Osteoblast (primary cell): ENCODE measurements at places on chromosomes 3 and 15. TPM values are rescaled to one million over a fixed set of nuclear protein-coding genes. Genes with fewer than 3 reads are reported as not detected.

The GOLGA8S gene
- under 0.01 TPM in 2 replicates for total RNA-seq

The ALDH1L1 gene
- under 0.01 TPM in 1 of 2 replicates, not detected in the other for total RNA-seq

The PCCB gene
- 53.9 and 58.9 TPM in 2 replicates for total RNA-seq

The GP9 gene
- not detected in 2 replicates for total RNA-seq

The ZNF502 gene
- total RNA-seq: 4.0 and 4.7 TPM in 2 replicates

The TP63 gene
- total RNA-seq: 1.8 and 2.4 TPM in 2 replicates

The A4GNT gene
- total RNA-seq: not detected in 2 replicates

The ANKRD34C gene
- not detected in 2 replicates for total RNA-seq

DNA sequence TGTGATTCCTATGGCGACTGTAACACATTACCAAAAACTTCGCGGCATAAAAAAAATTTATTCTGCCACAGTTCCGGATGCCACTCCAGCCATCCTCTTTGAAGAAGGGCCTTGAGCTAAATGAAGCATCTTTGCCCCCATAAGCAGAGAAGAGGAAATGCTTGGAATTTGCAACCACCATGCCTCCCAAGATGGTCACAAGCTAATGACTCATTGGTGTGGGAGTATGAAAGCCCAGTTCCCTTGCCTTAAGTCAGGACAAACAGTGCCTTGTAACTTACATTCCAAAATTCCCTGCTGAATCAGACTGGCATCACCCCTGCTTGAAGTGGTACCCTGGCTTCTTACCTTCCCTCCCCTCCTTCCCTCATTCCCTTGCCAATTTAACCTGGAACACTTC, 1077.4 kb downstream of the EPHA3 start:
- no peaks in the 10 kb centered on the region for H3K36me3 ChIP-seq
- DNase-seq: peak; percentile 76
- no peak overlapping the region for H3K4me3 ChIP-seq

DNA sequence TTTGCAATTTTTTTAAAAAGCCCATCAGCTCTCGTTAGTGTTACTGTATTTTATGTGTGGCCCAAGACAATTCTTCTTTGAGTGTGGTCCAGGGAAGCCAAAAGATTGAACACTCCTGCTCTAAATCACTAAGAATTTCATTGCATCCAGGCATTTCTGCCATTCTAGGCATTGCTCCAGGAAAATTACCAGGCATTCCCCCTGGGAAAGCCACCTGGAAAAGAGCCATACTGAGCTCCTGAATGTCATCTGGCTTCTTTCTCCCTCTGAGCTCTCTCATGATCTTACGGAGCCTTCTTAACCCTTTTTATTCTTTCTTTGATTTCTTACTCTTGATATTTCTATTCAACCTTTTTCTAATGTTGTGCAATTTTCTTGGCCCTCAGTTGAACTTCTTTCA, 202.2 kb downstream of the DOCK3 start:
- no peaks in the 10 kb centered on the region for H3K36me3 ChIP-seq
- no peaks in the 10 kb centered on the region for H3K27me3 ChIP-seq
- no peak for DNase-seq

DNA sequence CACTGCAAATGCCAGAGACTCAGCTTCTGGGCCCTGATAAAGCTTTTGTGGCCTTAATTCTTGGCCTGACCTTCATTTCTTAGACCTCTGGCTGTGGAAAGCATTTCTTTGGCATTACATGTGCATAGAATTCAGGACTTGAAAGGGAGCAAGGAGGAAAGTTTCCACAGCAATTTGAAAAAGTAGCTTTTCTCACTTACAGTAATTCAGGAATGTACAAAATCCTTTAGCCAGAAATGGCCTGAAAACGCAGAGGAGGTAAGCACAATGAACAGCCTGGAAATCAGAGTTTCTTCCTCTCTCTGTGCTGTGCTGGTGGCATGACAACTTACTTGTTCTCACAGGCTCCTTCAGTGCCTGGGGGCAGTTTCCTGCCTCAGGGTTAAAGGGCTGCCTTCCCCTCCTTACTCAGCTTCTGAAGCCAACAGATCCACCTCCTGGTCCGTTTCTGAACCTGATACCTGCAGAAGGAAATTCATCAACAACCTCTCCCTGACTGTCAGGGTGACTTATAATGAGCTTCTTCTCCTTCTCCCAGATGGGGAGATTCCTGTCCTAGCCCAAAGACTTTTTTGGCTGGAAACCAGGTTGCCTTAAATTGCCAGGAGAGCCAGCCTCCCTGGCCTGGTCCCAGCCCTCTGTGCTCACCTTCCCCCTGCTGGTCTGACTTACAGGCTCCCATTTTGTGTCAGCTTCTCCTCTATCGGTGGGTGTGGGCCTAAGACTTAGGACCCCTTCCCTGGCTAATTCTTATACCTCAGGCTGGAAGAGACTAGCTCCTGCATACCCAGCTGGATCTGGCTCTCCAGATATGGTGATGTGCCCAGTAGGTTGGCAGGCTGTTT, 102.3 kb downstream of the MYRIP start:
- H3K27ac ChIP-seq: no peak overlapping the region
- H3K36me3 ChIP-seq: no peaks in the 10 kb centered on the region
- DNase-seq: no peak
- H3K4me3 ChIP-seq: no peak overlapping the region
- no peaks in the 10 kb centered on the region for H3K27me3 ChIP-seq

GRCh38 chr15:88181613-88182012, 74.9 kb downstream of the NTRK3 start:
- H3K36me3 ChIP-seq: no peaks in the 10 kb centered on the region
- H3K4me1 ChIP-seq: no peaks in the 10 kb centered on the region
- H3K27ac ChIP-seq: no peak overlapping the region
- no peak for DNase-seq

GRCh38 chr3:165462636-165463334, 266.6 kb upstream of the SLITRK3 start:
- H3K4me3 ChIP-seq: no peak overlapping the region
- no peaks in the 10 kb centered on the region for H3K36me3 ChIP-seq
- no peak for DNase-seq

DNA sequence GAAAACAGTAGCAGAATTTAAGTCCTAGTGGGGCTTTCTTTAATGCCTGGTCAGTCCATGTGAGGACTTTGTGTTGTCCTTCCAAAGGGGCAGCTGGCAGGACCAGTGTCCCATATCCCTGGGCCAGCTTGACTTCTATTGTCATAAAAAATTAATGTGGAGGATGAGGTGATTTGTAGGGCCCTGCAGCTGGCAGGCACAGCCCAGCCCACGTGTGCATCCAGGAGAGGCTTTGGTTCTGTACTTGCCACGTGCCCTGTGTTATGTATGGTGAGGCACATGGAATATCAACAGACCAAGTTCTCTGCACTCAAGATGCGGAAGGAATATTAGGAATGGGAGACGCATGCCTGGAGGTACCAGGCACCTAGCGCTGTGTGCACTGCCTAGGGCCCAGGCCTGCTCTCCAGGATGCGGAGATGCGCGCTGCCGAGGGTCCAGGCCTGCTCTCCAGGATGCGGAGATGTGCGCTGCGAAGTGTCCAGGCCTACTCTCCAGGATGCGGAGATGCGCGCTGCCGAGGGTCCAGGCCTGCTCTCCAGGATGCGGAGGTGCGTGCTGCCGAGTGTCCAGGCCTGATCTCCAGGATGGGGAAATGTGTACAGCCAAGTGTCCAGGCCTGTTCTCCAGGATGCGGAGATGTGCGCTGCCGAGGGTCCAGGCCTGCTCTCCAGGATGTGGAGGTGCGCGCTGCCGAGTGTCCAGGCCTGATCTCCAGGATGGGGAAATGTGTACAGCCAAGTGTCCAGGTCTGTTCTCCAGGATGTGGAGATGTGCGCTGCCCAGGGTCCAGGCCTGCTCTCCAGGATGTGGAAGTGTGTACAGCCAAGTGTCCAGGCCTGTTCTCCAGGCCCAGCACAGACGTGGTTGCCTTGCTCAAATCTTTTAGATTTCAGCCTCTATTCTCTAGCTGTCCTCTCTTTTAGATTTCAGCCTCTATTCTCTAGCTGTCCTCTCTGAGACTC, 183.3 kb upstream of the ROPN1 start:
- no peak overlapping the region for H3K4me3 ChIP-seq
- no peaks in the 10 kb centered on the region for H3K36me3 ChIP-seq
- H3K4me1 ChIP-seq: no peaks in the 10 kb centered on the region
- no peak for DNase-seq
- H3K27ac ChIP-seq: no peak overlapping the region

DNA sequence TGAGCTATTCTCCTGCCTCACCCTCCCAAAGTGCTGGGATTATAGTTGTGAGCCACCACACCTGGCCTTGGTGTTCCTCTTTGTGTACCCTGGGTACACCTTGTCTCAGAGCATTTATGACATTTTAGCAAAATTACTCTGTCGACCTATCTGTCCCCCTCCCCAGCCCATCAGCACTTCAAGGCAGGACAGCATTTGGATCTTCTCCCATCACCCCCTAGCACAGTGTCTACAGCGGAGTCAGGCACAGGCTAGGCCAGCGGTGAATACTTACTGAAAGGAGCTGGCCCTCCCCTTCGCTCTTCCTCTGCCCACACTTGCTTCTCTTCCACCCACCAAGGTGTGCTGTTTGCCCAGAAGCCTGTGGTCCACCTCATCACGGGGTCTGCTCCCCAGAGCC, 20.4 kb upstream of the CLK3 start:
- no peaks in the 10 kb centered on the region for H3K27me3 ChIP-seq
- peaks cover 16% of the 10 kb centered on the region for H3K4me1 ChIP-seq
- H3K27ac ChIP-seq: no peak overlapping the region
- no peak overlapping the region for H3K4me3 ChIP-seq
- no peak for DNase-seq

- H3K27ac ChIP-seq: no peak overlapping the region
- H3K36me3 ChIP-seq: no peaks in the 10 kb centered on the region
- no peak for DNase-seq
- H3K27me3 ChIP-seq: no peaks in the 10 kb centered on the region
- no peak overlapping the region for H3K4me3 ChIP-seq
- H3K4me1 ChIP-seq: peaks cover 11% of the 10 kb centered on the region
Observed at GRCh38 chr3:183295211-183295610, 42.2 kb downstream of the B3GNT5 start.

DNA sequence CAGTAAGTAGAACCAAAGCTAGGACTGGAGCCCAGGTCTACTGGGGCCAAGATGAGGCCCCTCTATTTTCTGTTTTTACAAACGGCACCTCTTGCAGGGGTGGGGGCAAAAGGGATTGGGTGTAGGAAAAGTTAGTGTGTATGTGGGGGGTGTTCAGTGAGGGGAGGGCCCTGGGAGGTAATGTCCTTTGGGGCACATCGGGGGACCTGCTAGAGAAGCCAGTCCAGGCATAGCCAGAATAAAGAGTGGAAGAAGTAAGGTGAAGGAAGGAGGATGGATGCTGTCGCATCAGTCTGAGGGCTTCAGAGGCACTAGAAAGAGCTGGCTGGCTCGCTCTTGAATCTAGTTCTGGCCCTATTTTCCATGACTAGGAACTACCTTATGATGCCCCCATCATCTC, 2.6 kb downstream of the PLCD1 start:
- no peaks in the 10 kb centered on the region for H3K27me3 ChIP-seq
- H3K4me3 ChIP-seq: no peak overlapping the region
- H3K36me3 ChIP-seq: no peaks in the 10 kb centered on the region
- peak; percentile 57 for DNase-seq
- no peak overlapping the region for H3K27ac ChIP-seq
- peaks cover 34% of the 10 kb centered on the region for H3K4me1 ChIP-seq

DNA sequence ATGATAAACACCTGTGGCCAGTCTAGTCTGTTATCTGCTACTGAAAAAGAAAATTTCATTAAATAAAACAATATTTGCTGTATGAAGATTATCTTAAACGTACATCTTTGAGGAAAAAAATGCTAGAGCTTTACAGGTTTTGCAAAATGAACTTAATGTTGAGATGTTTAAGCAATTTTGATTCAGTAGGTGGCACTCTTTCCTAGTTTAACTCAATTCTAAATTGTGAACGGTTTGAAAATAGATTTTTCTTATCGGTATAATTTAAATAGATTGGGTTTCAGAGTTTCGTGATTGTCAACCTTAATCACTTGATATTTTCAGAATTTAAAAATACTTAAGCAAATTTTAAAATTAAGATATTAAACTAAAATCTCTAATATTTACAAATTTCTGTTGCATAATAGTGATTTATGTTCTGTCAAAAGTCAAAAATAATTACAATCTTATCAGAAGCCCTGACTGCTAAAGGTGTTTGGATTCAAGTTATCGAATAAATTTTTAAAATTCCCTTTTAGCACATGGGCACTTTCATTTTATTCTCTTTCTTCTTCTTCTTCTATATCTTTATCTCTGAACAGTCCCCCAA, 7.0 kb upstream of the RNF111 start:
- peak; percentile 30 for DNase-seq
- no peak overlapping the region for H3K4me3 ChIP-seq
- H3K4me1 ChIP-seq: peaks cover 12% of the 10 kb centered on the region
- H3K36me3 ChIP-seq: no peaks in the 10 kb centered on the region
- peaks cover 5% of the 10 kb centered on the region for H3K27me3 ChIP-seq
- H3K27ac ChIP-seq: no peak overlapping the region

GRCh38 chr15:92921215-92922131, 21.3 kb downstream of the CHD2 start:
- H3K4me1 ChIP-seq: peaks cover 50% of the 10 kb centered on the region
- peaks cover 68% of the 10 kb centered on the region for H3K36me3 ChIP-seq
- no peaks in the 10 kb centered on the region for H3K27me3 ChIP-seq
- H3K4me3 ChIP-seq: no peak overlapping the region

DNA sequence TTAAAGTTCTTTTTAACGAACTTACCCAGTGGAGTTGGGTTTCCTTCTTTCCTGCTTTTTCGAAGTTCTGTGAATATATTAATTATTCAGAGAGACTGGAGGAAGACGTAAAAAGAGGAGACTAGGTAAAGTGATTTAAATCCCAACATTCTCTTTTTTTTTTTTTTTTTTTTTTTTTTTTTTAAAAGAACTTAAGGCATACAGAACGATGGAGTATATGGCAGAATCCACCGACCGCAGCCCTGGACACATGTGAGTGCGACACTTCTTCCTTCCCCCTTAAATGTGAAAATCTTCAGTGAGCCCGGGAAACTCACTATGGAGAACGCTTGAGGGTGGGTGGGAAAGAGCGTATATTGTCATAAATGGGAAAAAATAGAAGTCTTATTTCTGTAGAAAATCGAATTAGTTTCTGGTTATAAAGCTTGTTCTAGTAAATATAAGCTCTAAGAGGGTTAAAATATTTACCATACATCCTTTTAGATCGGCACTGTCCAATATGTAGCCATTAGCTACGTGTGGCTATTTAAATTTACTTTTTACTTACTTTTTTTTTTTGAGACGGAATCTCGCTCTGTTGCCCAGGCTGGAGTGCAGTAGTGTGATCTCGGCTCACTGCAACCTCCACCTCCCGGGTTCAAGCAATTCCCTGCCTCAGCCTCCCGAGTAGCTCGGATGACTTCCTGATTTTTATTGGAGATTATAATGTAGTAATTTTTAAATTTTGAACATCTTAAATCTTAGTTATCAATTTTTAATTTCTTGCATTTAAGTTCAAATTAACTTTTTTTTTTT, 892 bp downstream of the NMD3 start:
- no peak for DNase-seq
- H3K27ac ChIP-seq: peak overlapping the region; percentile 90
- H3K27me3 ChIP-seq: no peaks in the 10 kb centered on the region
- peaks cover 17% of the 10 kb centered on the region for H3K36me3 ChIP-seq
- H3K4me1 ChIP-seq: peaks cover 22% of the 10 kb centered on the region
- H3K4me3 ChIP-seq: peak overlapping the region; percentile 86

GRCh38 chr3:126456211-126456610, 19.5 kb downstream of the ZXDC start:
- H3K4me3 ChIP-seq: no peak overlapping the region
- H3K4me1 ChIP-seq: no peaks in the 10 kb centered on the region
- no peak overlapping the region for H3K27ac ChIP-seq
- no peaks in the 10 kb centered on the region for H3K27me3 ChIP-seq

GRCh38 chr3:136838641-136839555, 20.0 kb downstream of the SLC35G2 start:
- H3K4me1 ChIP-seq: peaks cover 29% of the 10 kb centered on the region
- peak; percentile 82 for DNase-seq
- peak overlapping the region; percentile 20 for H3K27ac ChIP-seq
- H3K27me3 ChIP-seq: no peaks in the 10 kb centered on the region
- peaks cover 4% of the 10 kb centered on the region for H3K36me3 ChIP-seq
